ENCODE measurements at places on chromosomes 4 and X.

DNA sequence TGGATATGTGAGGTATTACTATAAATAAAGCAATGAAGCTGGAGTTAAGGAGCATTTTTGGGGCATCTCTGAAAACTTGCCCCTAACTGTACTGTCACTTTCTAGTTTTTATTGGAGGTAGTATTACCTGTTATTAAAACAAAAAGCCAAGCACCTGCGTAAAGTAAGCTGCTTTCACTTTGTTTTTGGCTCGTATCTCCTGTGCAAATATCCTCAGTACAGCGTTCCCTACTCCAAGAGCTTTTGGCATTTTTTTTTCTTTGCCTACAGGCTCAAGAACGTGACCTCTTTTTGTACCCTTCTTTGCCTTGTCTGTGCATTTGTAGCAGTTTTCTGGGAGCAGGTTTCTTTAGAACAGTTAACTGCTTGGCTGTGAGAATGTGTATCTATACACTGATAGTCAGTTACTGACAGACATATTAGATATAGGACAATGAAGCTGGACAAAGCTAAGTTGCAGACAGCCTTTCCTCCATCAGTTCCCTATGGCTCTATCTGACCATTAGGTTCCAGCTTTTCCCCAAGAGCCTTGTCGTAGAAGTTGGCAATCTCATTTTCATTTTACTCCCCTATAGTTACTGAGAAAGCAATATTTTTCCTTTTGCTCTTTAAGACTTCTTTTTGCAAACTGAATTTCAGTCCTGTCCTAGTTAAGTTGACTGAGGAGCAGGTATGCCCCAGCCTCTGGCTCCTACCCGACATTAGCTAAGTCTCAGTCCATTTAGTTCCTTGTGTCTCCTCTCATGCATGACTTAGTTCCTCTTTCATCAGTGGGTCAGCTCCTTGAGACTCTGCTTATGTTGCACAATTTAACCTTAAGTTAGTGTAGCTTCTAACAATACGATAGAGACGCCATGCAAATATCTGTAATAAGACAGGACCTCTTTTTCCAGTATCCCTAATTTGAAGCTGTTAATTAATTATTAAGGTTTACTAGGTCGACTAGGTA lies 71.5 kb upstream of the HPRT1 start:
- DNase-seq: no peak

GRCh38 chrX:151153086-151153485 lies 23.3 kb upstream of the GPR50 start:
- DNase-seq: no peak

DNA sequence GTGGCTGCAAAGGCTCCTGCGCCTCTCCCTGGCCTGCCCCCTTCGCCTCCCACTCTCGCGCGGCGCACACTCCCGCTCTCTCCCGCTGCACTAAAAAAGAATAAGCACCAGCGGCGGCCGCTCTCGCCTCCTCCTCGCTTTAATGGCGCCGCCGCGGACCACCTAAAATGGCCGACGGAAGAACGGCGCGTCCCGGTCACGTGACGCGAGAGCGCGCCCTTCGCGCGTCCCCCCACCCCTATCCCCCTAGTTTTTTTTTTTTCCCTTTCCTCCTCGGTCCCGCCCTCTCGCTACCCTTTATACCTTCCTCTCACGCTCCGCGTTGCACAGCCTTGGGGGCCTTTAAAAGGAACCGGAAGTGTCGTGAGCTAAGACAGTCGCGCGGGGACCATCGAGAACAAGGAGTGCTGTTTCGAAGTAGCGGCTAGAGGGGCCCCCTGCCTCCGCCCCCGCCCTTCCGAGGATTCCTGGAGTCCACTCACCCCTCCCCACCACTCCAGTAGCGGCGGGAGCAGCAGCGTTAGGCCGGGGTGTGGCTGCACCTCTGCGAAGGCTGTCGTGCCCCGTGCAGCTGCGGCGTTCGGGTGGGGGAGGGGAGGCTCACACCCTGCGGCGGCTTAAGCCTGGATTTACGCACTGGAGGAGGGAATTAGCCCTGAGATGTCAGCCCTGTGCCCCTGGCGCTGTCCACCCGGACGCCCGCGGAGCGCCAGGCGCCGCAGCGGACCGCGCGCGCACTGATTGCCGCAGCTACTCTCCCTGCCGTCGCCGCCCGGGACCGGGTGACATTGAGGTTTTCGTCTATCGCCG lies at the start of gene HNRNPD:
TSS of gene HNRNPD (minus strand) at position 176 of the 810 bp plus-strand sequence. CDS start 313 bp downstream, outside the sequence.
- peak; percentile 98 for DNase-seq

DNA sequence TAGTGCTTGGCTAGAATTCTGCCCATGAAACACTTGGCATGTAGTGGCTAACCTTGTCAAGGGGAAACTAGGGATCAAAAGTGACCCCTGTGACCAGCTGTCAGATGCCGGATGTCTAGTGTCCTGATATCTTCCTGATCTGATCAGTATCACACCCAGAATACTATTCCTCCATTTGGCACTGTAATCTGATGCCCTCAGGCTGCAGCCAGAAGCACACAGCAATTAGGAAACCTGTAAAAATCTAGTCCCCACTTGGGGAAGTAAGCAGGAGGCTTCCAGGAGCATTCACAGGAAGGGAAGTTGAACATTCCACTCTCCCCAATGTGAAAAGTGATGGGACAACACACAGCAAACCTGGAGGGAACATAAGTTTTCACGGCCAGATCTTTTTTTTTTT lies 125.1 kb downstream of the HS6ST2 start:
- DNase-seq: no peak

All from DND-41 (cell line).